ENCODE measurements at places on chromosomes 4 and X.

- DNase-seq = peak; percentile 58
These were observed 89.6 kb upstream of the MAD2L1 start for GRCh38 chr4:120156120-120156718.

DNA sequence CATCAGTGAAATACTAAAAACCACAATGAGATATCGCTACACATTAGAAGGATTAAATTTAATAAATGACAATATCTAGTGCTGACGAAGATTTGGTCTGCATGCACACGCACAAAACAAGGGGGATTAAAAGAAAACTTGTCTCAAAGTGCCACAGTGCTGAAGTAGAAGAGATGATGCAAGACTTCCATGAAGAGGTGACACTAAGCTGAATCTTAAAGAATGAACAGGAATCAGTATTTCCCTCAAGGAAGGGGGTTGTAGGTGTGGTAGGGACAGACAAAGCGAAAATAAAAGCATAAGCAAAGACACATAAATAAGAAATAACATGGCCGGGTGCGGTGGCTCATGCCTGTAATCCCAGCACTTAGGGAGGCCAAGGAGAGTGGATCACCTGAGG is 33.5 kb downstream of the CNOT6L start:
- no peak for DNase-seq

- DNase-seq = no peak
These were observed 43.5 kb downstream of the SPATA18 start for GRCh38 chr4:52094376-52095145.

DNA sequence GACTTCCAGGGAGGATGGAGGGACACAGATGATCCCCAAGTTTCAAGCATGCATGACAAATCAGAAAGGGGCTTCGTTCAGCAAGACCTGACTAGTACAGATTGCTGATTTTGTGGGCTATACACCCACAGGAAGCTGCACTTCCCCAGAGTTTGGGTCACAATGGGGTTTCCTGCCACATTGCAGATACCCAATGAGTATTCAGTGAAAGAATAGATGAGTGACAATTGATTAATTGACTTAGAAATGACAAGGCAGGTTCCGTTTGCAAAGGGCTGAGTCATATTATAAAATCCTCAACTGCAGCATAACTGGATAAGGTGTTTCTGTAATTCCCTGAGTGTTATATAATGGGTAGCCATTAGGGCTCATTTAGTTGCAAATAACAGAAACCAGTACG is 146.6 kb upstream of the TBL1X start:
- no peak for DNase-seq

DNA sequence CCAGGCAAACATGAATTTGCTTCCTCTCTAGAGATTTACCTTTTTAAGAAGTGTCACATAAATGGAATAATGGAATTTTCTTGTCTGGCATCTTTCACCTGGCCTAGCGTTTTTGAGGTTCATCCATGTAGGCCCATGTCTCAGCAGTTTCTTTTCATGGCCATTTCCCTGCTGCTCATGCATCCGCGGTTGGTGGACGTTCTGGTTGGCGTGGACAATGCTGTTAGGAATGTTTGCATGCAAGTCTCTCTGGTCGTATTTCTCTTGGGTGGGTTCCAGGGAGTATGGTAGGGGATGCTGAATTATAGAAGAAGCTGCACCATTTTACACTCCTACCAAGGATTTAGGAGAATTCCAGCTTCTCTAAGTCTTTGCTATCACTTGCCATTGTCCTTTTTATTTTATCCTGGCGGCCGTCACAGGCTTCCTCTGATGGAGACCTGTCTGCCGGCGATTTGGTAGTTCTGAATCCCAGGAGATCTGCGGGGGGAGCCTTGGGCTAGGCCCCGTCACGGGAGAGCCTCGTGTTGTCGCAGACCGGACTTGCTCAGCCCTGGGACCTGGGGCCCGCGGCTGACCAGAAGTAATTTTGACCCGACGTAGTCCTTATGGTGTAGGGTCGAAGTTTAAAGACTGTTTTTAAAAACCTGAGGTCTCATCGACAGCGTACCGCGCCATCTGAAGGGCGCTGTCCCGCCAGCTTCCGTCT is 56.9 kb upstream of the TADA2B start:
- DNase-seq = peak; percentile 66

GRCh38 chr4:76407440-76408119 is 13.4 kb downstream of the CCDC158 start:
- no peak for DNase-seq

Measured in M059J (cell line).